ENCODE measurements at places on chromosomes 12 and 14. TPM values are rescaled to one million over a fixed set of nuclear protein-coding genes. Genes with fewer than 3 reads are reported as not detected.
A peak's percentile ranks its signal among the peaks of the same experiment; 100 is the strongest.

LHX5 gene
- not detected for total RNA-seq

AVPR1A gene
- 1.1 TPM for total RNA-seq

DDN gene
- 0.12 TPM for total RNA-seq

DAO gene
- 0.79 TPM for total RNA-seq

SLC39A2 gene
- 2.0 TPM for total RNA-seq

NPFF gene
- not detected for total RNA-seq

ERBB3 gene
- total RNA-seq, result 423 TPM

KRT3 gene
- not detected for total RNA-seq

PRPH gene
- 8.6 TPM for total RNA-seq

GPRC5A gene
- total RNA-seq, result 320 TPM

- DNase-seq, result no peak
Measured at GRCh38 chr12:457676-458075, 2.1 kb upstream of the B4GALNT3 start.

DNA sequence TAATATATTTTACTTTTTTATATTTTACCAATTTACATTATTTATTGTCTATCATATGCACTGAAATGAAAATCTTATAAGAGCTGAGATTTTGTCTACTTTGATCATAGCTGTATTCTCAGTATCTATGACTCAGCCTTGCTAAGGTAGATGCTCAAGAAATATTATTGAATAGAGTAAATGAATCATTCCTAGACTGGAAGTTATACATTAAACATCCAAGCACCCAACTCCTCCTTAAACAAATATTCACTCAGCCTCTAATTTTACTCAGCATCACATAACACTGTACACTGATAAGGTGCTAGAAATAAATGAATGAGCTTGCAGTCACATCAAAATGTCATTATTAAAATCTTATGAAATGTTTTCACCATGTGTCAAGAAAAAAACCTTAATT is 1424.9 kb downstream of the LRFN5 start:
- no peak for DNase-seq

- peak; percentile 74 for DNase-seq
Measured at GRCh38 chr14:106843951-106844483, 1317.6 kb downstream of the TMEM121 start.

GRCh38 chr12:45939759-45940158 is 50.6 kb downstream of the SCAF11 start:
- DNase-seq, result no peak

DNA sequence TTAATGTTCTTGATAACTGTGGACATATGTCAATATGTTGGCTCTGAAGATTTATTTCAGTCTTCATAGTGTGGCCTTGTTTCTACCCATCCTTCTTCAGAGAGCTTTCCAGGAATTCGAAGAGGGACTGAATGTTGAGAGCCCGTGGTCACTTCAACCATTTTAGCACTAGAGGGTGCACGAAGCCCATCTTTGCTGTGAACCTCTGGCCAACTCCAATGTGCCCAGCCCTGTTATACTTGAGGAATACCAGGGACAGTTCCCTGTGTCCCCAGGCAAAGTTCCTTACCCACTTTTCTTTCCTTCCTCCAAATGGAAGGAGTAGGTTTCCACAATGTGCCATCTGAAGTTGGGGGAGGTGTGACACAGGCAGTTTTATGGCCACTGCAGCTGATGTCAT is 603.5 kb downstream of the RPL10L start:
- DNase-seq, result no peak

- peak; percentile 89 for DNase-seq
Measured at GRCh38 chr12:105235732-105236476, at the start of gene APPL2. TSS of gene APPL2 (minus strand) at chr12:105236174. CDS start at chr12:105236012, 162 bp downstream.

GRCh38 chr14:79285263-79285662 is 926.0 kb downstream of the DIO2 start:
- DNase-seq, result no peak

DNA sequence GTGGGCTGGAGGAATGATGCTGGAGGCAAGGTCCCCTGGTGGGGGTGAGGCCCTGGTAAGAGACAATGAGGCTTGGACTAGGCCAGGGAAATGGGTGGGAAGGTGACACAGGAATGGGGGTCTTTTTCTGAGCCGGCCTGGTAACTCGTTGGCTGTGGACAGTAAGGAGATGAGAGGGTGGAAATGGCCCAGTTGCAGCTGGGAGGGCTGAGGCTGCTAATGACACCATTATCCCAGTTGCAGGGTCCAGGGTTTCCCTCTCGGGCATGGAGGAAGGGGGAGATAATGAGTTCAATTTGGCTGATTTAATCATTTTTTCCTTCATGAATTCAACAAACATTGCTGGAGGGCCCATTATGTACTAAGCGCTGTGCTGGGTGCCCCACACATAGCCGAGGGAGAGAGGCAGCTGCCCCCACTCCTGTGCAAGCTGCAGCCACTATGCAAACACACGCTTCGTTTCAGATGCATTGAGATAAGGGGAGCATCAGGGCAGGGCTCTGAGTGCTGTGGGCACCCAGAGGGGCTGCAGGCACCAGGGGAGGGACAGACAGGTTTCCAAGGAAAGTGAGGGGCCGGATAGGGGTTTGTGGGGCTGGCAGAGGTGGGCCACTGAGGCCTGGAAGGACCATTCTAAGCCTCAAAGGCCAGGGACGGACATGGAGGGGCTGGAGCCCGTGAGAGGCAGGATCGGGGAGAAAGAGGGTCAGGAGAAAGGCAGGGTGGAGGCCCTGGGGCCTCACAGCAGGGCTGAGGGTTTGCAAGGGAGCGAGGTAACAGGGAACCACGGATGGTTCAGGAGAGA is 43.2 kb upstream of the MEG3 start:
- DNase-seq, result no peak

DNA sequence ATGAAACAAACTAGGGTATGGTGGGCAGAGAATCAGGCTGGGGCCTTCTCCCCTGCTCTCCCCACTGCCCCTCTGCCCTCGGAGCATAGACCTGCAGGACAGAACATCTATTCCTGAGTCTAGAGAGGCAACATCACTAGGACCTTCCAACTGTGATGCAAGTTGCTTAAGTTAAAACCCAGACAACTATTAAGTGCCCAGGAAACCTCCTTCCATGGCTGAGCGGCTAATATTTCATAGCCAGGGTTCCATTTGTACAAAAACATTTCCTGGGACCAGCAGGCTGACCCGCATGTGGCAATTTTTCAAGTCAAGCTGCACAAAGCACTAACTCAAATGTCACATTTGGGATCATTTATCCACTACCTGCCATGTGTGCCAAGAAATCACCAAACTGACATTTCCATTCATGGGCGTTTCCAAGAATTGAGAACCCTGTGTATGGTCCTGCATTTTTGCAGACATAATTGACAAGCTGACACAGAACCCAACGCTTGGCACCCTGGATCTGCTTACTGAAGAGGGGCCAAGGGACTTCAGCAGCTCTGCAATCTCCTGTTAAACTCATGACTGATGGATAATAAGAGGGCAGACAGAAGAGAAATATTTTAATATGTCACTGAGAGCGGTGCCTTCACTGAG is 32.7 kb downstream of the NT5DC3 start:
- no peak for DNase-seq

GRCh38 chr12:70966996-70967790 is 46.7 kb upstream of the PTPRR start:
- DNase-seq, result no peak

DNA sequence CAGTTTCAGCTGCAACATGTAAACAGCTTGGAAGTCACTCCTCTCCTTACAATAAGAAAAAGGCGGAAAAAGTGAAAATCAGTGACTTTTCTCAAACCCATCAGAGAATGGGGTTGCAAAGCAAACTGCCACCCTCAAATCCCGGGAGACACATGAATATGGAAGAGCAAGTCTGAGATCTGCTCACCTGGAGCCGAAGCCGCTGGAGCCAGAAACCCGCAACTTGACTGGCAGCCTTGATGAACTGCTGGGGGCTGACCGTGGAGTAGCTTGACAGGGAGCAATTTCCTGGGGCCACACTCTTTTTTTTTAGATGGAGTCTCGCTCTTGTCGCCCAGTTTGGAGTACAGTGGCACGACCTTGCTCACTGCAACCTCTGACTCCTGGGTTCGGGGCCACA is 208.2 kb downstream of the KIF26A start:
- DNase-seq, result no peak

DNA sequence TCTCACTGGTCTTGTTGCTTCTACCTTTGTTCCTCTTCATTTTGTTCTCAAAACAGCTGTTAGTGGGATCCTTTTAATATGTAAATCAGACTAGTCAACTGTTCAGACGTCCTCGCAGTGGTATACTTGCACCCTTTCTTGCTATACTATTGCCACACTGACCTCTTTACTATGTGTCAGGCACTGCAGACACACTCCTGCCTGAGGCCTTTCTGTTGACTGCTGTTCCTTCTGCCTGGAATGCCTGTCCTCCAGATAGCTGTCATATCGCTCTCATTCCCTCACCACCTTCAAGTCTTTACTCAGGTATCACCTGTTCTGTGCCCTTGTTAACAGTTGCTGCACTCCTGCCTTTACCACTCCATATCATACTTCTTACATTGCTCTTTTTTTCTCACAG is 90.0 kb upstream of the TMEM263 start:
- DNase-seq, result no peak

DNA sequence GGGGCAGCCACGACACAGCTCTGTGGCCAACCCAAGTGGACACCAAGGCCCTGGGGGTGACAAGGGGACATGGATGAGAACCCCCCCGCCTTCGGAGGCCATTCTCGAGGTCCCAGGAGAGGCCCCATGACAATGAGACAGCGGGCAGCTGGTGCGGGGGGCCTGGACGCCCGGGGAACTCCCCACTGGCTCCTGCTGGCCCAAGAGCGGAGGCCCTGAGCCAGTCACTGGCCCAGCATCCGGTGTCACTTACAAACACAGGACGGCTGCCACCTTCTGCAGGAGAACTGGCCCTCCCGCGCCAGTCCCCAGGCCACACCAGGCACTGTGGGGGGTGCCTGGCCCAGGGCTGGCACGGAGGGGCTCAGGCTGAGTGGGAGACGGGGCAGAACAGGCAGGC is 51.4 kb downstream of the NCOR2 start:
- peak; percentile 43 for DNase-seq

- DNase-seq, result no peak
Measured at GRCh38 chr12:68832504-68832867, 24.5 kb downstream of the MDM2 start.

- DNase-seq, result no peak
Measured at GRCh38 chr12:114476159-114476558, 70.2 kb upstream of the TBX5 start.

- DNase-seq, result no peak
Measured at GRCh38 chr12:87952850-87953249, 76.4 kb downstream of the C12orf50 start.

- DNase-seq, result no peak
Measured at GRCh38 chr14:35122696-35123387, 490 bp downstream of the PRORP start.

DNA sequence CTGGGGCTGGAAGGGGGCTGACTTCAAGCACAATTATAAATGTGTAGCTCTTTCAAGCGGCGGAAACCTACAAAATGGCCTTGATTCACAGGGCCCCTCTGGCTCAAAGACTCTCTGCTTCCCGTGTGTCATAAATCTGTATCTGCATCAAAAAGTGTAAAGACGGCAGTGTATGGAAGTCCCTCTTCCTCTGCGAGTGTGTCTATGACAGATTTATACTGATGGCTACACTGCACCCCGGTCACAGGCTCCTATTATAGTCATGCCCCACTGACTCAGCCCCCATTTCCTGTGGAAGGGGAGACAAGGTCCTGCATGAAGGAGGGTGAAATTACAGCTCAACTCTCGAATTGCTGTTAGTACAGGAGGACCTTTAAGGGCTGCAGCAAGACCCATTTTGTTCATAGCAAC is 68.6 kb downstream of the HMGA2 start:
- no peak for DNase-seq

DNA sequence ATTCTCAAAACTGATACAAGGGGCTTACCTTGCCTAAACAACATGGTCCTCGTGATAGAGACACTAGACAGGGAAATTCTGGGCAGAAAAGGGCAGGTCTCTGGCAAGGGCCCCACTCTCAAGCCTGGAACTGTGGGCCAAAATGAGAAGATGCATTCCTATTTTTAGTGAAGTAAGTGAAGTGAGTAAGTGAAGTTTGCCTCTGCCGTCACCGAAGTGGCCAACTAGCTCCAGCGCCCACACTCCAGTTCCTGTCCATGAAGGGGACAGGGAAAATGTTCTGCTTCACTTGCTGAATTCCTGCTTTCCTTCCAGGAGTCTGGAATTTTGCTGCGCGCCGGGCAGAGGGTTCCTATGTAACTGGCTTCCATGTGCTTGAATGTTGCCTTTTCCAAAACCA is 1035.6 kb upstream of the TMEM132C start:
- no peak for DNase-seq

- DNase-seq, result no peak
Measured at GRCh38 chr12:104971306-104971705, 13.2 kb upstream of the SLC41A2 start.

DNA sequence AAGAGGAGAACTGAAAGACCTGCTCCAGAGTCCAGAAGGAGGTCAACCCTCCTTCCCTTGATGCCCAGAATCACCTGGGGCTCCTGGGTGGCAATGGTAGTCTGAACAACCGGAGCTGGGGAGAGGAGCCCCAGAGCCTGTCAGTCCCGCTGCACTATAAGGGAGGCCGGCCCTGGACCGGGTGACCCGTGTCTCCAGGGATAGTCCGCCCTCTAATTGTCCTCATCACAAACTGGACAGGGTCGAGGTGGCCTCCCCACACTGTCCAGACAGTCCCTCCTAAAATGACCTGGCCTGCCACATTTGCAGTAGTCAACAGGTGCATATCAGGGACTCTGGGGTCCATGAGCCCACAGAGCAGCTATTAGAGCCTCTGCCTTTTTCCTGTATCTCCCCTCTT is 43.2 kb downstream of the HSD17B6 start:
- no peak for DNase-seq

GRCh38 chr12:20624718-20625117 is 70.4 kb upstream of the SLCO1C1 start:
- DNase-seq, result no peak

GRCh38 chr12:77813558-77813957 is 17.1 kb upstream of the NAV3 start:
- DNase-seq, result no peak

GRCh38 chr12:30023186-30023585 is 239.4 kb upstream of the TMTC1 start:
- no peak for DNase-seq

- no peak for DNase-seq
Measured at GRCh38 chr14:32020882-32021281, 56.2 kb upstream of the ARHGAP5 start.

DNA sequence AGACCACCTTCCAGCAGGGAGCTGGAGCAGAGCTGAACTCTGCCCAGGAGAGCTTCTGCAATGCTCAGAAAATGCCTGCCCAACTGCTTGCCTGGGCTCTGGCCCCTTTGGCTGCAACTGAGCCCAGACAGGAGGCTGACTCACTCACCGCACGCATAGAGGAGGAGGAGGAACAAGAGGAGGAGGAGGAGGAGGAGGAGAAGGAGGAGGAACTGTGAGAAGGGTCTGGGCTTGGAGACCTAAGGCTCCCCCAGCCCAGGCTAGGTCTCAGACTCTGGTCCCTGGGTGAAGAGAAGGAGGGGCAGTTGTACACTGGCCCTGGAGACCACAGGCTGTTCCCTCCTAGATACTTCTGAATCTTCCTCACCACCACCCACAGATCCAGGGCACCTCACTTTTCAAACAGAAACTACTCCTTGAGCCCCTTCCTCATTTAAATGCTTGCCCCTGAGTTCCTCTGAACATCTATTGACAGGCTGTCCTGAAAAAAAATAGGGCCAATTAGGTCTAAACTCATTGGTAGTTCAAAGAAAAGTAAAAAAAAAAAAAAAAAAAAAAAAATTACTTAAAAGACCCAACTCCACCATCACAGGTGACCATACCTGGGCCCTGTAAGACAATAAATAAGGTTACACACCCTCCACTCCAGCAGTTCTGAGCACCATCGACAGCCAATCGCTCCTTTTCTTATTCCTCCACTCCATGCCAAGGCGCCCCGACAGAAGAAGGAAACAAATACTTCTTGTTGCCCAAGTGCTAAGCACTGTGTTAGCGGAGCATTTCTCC is 674 bp downstream of the VDR start:
- DNase-seq, result peak; percentile 84

Measured in mucosa of descending colon (tissue), 3 donors.